NCI-H2107 (cell line): ENCODE measurements at places on chromosomes 16 and 17.

DNA sequence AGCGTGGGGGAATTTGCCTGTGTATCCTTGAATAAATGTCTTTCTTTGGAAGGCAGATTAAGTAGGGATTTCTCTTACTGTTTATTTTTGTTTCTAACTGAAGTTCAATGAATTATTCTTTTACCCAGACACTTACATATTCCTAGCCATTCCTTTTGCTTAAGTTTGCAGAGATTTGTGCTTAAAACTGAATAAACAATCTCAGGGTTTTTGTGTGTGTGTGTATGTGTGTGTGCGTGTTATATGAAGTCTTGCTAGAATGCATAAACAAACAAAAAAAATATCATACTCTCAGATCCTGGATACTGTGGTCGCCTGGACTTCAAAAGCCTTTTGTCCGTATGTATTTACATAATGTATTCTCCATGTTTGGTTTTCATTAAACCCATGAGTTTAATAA, 672.8 kb downstream of the MAF start:
- no peak for DNase-seq

GRCh38 chr17:2034157-2034556, 4.2 kb downstream of the DPH1 start:
- no peak for DNase-seq

- DNase-seq = no peak
Observed at GRCh38 chr16:1027501-1027815, 45.1 kb upstream of the SSTR5 start.

DNA sequence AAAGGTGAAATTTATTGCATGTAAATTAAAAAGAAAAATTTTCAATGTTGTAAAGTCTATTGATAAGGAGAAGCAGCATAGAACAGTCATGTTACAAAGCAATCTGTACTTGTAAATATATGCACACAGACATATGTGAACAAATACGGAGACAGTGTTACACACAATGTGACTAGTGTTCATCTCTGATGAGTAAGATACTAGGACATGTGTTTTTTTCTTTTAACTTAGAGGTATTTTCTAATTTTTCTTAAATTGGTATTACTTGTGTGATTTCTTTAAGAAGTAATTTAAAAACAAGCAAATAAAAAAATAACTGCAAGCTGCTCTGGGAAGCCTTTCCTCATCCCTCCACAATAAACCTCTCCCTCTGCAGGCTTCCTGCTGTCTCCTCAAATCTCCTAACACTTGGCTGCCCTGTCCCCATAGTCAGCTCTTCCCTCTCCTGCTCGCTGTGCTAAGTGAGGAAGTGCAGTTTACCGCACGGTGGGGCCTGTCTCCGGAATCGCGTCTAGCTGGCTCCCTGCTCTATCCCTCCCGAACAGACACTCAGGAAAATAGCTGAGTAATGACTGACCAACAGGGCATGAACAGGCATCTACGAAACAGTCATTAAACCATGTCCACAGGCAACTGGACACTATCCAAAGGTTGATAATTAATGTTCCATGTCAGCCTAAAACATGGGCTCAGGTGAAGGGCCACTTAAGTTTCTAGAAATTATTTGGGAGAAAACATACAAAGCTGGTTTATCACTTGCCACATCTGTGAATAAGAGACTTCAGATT, 35.9 kb downstream of the CMTM4 start:
- no peak for DNase-seq

DNA sequence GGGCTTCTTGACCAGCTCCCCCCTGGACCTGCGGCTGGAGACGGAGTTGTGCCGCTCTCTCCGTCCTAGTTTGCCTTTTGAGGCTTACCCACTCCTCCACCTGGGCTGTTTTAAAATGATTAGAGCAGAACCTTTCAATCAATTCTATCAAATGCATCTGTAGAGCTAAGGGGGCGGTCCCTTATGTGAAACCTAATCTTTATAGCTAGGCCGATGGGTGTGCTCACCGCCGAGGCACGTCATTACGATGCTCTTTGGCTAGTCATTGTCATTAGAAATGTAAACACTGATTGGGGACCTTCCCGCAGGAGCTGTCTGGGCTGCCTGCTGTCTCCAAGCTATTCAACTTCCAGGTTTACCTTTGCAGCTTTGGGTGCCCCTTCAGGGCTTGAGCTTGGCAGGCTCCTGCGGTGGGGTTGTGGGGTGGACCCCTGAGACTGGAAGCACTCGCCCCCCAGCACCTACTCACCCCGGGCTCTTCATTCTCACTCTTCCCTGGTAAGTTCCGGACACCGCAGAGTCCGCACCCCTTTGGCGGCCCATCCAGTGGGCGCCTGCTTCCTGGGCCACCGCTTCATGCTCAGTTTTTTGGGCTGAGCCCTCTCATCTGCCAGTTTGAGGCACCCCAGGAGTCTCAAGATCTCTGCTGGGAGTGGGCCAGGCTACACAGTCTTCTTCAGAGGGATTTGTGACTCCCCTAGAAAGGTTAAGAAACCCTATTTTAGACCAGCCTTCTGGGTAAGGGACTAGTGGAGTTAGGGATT, 20.9 kb upstream of the IL17C start:
- peak; percentile 36 for DNase-seq

GRCh38 chr16:77759201-77759600, 29.2 kb upstream of the VAT1L start:
- no peak for DNase-seq

DNA sequence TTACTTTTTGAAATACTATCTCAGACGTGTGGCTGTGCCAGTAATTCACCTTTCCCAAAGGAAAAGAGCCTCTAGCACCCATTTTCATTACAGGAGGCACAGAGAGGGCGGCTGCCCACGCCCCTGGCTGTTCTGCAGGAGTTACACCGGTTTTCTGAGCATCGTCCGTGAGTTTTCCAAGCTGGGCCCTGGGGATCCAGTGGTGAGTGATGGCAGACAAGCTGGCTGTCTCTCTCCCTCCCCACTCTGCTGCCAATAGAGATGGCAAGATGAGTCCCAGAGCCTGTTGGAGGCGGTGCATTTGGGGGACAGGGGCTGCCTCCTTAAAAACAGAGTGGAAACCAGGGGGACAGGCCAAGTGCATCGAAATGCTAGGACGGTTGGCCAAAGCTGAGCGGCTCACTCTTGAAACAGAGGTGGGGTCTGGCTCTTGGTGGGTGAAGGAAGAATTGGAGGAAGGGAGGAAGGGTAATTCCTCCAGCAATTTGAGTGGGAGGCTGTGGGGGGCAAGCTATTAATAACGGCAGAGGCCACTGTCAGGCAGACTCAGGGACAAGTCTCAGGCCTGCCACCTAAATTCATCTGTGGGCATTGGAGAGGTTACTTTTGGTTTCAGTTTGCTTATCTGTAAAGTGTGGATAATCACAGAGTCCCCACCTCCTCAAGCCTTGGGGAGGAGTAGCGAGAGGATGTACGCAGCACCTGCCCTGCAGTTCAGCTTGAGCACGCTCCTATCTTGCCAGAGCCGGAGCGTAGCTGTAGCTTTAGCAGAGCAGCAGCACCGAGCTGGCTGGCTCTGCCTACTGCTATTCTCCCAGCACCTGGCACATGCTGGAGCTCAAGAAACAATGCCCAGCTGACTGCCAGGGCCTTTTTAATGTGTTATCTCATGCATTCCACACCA, 7.5 kb upstream of the NOS2 start:
- peak; percentile 66 for DNase-seq

- no peak for DNase-seq
Observed at GRCh38 chr17:79586131-79586530, 24.7 kb downstream of the RBFOX3 start.

GRCh38 chr16:73457851-73458250, 409.9 kb upstream of the ZFHX3 start:
- DNase-seq = no peak

- no peak for DNase-seq
Observed at GRCh38 chr16:53069772-53070171, 15.0 kb downstream of the CHD9 start.

DNA sequence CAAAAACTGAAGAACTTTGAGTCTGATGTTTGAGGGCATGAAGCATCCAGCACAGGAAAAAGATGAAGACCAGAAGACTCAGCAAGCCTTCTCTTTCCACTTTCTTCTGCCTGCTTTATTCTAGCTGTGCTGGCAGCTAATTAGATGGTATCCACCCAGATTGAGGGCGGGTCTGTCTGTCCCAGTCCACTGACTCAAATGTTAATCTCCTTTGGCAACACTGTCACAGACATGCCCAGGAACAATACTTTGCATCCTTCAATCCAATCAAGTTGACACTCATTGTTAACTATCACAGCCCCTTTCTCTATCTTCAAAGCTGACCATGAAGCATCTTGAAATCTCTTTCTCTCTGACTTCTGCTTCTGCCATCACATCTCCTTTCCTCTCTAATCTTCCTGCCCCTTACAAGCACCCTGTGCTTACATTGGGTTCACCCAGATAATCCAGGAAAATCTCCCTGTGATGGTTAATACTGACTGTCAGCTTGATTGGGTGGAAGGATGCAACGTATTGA, 115.9 kb upstream of the CDH13 start:
- DNase-seq = no peak

DNA sequence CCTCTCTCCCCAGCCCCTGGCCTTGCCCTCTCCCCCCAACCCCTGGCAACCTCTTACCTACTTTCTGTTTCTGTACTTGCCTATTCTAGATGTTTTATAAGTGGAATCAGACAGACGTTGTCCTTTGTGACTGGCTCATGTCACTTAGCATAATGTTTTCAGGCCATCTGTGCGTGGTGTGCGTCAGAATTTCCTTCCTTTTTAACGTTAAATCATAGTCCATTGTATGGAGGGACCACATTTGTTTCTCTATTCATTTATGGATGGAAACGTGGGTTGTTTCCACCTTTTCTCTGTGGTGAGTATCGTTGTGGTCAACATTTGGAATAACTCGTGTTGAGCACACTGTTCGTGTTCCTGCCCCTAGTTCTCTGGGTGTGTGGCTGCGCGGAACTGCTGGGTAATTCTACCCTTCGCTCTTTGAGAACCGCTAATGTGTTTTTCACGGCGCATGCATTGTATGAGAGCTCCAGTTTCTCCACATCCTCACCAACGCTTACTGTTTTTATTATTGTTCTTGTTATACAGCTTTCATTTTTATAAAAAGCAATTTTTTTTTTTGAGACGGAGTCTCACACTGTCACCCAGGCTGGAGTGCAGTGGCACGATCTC, 26.3 kb downstream of the ACTG1 start:
- peak; percentile 53 for DNase-seq

DNA sequence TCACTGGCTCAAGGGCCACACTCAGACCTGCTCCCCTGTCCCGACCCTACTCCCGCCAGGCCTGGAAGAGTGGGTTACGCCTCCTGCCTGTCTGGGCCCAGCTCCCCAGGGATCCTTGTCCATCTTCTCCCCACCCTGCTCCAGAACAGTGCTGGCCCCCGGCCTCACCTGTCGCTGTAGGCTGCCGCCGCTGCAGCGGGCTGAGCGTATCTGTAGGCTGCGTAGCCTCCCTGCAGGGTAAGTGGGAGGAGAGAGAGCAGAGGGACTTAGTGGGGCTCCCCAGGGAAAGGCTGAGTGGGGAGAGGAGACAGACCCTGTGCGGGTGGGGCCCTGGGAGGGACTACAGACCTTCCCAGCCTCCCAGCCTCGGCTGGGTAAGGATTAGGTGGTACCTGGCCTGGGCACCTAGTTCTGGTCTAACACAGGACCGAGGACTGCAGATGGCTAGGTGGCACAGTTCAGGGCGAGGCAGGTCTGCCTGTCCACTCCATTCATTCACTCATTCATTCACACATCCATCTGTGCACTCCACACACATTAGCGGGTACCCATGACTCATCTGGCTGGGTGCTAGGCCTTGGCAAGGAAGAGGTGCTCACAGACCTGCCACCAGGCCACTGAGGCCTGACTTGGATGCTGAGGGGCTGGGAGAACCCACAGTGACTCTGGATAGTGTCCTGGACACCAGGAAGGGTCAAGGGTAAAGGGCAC, 20.9 kb downstream of the ENGASE start:
- DNase-seq = peak; percentile 75

DNA sequence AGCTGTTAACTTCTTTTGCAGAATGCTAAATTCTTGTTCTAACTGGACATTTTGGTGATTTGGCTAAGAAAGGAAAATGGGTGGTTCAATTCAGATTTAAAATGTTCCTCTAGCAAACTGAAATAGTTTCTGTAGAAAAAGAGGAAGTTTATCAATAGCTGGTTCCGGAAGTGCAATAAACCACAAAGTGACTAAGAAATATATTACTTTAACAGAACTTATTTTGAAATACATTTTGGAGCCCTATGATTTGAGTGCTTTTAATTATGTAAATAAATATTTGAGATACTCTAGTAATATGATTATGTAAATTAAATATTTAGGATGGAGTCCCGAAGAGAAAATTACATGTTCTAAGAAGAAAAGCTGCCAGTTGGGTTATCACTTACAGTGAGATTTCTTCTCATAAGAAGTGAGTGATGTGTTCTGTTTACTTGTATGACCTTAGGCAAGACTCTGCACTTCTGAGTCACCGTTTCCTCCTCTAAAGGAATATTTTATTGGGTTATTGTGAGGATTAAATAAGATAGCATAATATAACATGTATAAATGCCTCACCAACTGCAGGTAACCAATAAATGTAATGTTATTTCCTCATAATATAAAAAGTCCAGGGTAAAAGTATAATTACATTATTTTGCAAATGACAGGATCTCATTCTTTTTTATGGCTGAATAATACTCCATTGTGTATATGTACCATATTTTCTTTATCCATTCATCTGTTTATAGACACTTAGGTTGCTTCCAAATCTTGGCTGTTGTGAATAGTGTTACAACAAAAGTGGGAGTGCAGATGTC, at the start of gene EVI2B:
Gene EVI2B, minus strand, starts transcription at position 73 of the 800 bp plus-strand sequence. CDS start 8,445 bp downstream, outside the sequence.
- no peak for DNase-seq
